Fibroblast of upper back skin (primary cell): ENCODE measurements at places on chromosomes 12 and 14.

GRCh38 chr14:97748616-97749015 is 951.4 kb downstream of the VRK1 start:
- no peak for DNase-seq

DNA sequence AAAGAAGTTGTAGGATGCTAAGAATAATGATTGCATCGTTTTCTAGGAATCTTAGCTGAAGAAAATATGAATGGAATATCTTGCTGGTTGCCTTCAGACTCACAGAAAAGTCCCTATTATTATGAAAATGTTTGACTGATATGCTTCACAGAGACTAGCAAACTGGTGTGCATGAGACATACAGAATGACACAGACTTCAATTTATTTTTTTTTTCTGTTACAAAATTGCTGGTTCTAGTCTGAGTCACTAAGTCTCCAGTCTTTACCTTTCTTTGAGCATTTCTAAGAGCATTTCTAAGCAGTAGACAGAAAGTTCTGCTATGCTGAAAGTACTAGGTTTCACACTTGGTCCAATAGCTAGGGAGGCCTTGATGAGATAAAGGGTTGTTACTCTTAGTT is 377.6 kb upstream of the ATP2B1 start:
- DNase-seq, result peak; percentile 57

DNA sequence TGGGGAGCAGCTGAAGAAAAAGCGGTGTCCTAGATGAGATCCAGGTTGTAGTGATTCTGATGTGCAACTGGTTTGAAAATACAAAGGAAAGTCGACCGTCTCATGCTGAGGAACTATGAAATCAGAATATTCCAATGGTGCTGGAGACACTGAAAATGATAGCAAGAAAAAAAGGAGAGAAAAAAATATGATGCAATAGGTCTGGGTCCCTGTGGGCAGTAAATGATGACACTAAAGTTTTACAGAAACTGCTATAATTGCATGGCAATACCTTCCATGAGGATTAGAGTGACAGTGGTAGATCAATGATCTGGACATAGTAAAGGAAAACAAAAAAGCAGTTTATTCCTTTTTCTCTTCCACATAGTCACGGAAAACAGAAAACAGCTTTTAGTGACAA is 2.3 kb downstream of the PYM1 start:
- no peak for DNase-seq

DNA sequence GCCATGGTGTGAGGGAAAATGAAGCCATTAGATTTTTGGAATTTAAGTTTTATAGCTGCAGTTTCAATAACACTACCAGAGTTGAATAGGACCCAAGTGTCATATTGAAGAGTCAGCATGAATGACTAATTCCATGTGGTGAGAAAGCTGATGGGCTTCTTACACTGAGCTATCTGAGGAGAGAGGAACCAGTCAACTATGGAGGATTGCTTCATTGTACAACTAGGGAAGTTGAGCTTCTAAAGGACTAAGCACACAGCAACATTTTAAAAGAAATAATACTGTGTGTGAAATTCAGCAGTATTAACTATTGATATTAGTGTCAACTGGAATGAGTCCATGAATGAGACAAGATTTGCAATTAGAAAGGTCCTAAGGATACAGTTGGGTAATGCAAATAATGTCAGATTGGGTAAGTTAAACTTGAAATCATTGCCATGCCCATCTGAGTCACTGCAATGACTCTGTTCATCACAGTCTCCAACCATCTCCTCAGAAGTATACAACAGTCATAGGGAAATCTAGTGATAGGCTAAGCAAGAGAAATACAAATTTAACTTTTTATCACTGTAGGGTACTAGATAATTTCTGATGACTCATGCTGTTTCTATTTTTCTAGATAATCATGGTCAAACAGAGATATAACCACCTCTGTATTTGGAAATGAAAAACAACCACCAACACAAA is 394.2 kb downstream of the FSCB start:
- DNase-seq, result no peak

DNA sequence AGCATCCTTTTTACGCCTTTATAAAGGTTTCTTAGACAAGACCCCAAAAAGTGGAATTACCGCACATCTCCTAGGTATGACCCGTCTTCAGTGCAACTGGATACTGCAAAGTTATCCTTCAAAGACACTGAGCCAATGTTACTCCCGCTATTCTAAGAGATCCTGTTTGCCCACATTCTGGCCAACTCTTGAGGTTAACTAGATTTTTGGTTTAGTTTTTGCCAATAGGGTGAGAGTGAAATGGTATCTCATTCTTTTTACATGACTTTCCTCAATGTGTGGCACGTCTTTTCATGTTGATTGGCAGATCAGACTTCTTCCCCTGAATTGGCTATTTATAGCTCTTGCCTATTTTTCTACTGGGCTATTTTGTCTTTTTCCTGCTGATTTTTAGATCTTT is 347.2 kb downstream of the MED13L start:
- DNase-seq, result no peak

GRCh38 chr14:103427485-103428443 is 42.5 kb downstream of the MARK3 start:
- peak; percentile 92 for DNase-seq

- DNase-seq, result no peak
Measured at GRCh38 chr12:9699898-9700605, 30.5 kb downstream of the CLEC2D start.

- DNase-seq, result peak; percentile 68
Measured at GRCh38 chr12:107329569-107330324, 236.4 kb upstream of the CRY1 start.

DNA sequence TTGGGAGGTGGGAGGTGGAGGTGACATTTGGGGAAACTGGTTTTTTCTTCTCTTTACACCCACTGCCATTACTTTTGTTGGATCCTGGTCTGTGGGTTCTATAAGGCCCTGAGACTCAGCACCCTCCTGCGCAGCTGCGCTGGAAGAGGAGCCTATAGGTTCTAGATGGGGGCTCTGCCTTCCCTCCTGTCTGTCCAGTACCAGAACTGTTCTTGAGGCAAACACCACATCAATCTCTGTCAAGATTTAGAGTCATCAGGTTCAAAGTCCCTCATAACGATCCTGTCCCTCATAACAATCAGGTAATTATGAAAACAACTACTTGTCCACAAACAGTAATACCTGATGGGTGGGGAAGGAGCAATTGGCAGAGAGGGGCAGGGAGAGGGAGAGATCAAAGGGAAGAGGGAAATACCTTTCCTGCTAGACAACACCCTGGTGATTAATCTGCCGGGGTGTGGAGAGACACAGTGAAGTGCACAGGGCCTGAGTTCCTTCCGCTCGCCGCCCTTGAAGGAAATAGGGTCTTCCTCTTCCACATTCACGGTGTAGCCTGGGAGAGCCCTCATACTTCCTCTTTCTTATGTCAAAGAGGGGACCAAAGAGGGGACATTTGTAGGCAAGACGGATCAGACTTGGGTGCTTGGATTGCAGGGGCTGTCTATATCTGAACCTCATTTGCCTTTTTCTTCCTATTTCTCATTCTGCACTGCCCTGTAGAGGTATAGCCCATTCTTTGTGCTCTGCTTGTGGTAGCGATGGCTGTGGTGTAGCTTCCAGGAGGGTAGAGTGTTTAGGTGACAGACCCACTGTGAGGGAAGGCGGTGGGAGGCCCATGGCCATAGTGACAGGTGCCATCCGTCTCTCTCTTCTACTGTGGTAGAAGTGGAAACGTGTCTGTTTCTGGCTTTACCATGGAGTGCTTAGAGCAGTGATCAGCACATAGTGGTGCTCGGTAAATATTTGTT is 12.6 kb downstream of the GPRC5A start:
- DNase-seq, result no peak

GRCh38 chr14:69518289-69519101 is 34.0 kb downstream of the PLEKHD1 start:
- peak; percentile 61 for DNase-seq

DNA sequence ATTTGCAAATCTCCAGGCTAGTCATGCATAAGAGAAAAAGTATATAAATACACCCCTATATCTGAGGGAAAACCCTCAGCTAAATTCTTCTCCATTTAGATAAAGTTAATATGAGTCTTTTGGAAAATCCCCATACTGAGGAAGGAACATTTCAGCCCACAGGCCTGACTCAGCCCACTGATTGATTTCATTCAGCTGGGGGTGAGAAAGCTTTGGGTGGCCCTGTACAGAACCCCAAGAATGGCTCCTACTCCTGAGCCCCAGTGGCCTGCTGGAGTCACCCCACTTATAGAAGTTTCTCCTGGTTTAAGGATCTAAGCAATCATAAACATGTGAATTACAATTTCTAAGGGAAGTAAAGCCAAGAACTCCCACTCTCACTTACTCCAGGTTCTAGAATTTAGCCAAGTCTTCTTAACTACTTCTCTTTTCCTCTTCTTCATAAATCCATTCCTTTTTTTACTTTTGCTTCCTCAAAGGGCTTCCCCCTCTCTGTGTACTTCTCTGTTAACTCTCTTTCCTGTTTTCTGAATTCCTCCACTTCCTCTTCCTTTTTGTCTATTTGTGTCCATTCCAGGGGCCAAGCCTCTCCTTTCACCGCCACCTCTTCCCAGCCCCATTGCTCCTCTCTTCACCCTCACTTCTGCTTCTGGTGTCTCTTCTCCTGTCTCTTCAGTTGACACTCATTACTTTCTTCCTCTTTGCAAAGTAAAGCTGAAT is 21.0 kb downstream of the RTN1 start:
- DNase-seq, result no peak

DNA sequence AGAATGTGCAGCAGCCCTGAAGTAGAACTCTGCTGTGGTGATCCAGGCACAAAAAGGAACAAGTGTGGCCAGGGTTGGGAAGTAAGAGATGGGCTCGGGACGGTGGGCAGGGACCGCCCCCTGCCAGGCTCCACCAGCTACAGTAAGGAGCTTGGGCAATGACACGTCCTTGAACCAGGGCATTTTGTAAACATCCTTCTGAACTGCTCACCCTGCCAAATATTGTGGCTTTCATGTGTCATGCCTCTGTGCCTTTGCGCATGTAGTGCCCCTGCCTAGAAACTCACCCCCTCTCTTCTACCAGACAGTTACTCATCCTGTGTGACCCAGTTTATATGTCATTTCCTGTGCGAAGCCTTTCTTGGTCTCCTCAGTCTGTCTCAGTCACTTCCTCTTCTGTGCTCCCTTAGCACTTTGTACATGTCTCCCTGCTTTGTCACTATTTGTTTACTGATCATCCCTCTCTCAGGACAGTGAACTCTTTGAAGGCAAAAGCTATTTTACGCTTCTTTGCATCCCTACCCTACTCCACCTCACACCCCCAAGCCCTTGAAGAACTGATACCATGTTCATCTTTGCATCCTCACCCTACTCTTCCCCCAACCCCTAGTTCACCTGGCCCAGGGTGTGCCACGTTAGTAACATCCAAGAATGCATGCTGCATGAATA is 108.9 kb upstream of the PLEKHG7 start:
- peak; percentile 90 for DNase-seq

- no peak for DNase-seq
Measured at GRCh38 chr12:29818916-29819623, 35.3 kb upstream of the TMTC1 start.

GRCh38 chr14:51400139-51400538 is 160.1 kb downstream of the TMX1 start:
- no peak for DNase-seq

DNA sequence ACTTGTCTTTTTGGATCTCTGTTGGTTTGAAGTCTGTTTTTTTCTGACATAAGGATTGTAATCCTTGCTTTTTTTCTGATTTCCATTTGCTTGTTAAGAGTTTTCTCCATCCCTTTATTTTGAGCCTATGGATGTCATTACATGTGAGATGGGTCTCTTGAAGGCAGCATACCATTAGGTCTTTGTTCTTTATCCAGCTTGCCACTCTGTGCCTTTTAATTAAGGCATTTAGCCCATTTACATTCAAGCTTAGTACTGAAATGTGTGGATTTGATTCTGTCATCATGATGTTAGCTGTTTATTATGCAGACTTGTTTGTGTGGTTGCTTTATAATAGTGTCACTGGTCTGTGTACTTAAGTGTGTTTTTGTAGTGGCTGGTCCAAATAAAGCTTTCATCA is 100.0 kb downstream of the CCDC91 start:
- no peak for DNase-seq

GRCh38 chr12:102067574-102068258 is 5.9 kb upstream of the WASHC3 start:
- DNase-seq, result peak; percentile 57

- DNase-seq, result no peak
Measured at GRCh38 chr12:9980126-9980525, 8.9 kb downstream of the CLEC12A start.

GRCh38 chr14:23119363-23120327 is 590 bp upstream of the CEBPE start:
- no peak for DNase-seq

DNA sequence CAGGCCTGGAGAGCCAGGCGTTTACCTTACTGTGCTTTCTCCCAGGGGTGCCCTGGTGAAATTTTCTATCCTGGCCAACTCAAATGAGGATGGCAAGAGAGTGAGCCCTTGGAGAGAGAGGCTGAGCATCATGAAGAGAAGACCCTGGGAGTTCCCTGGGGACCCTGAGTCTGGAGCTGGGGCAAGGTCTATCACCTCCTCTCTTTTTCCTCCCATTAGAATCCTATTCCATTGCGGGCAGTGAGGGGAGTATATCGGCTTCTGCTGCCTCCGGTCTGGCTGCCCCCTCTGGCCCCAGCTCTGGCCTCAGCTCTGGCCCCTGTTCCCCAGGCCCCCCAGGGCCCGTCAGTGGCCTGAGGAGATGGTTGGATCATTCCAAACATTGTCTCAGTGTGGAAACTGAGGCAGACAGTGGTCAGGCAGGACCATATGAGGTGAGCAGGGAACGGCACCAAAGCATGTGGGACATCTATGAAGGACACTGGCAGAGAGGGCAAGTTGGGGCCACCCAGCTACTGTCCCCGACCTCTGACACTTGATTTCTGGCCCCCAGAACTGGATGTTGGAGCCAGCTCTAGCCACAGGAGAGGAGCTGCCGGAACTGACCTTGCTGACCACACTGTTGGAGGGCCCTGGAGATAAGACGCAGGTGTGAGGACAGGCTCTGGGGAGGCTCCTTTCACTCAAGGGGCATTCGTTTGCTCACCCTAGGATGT is 1.6 kb downstream of the ARHGEF25 start:
- DNase-seq, result no peak

- DNase-seq, result no peak
Measured at GRCh38 chr12:89228491-89228890, 123.8 kb downstream of the DUSP6 start.

GRCh38 chr14:101018561-101019290 is 115.2 kb upstream of the RTL1 start:
- DNase-seq, result no peak

GRCh38 chr12:117854339-117855012 is 114.3 kb downstream of the KSR2 start:
- no peak for DNase-seq

GRCh38 chr12:104657726-104658484 is 201.2 kb downstream of the CHST11 start:
- DNase-seq, result no peak
